ENCODE measurements at places on chromosomes 1 and 21.

- no peak for DNase-seq
Observed at GRCh38 chr1:114512595-114513280, 1.7 kb upstream of the TRIM33 start.

DNA sequence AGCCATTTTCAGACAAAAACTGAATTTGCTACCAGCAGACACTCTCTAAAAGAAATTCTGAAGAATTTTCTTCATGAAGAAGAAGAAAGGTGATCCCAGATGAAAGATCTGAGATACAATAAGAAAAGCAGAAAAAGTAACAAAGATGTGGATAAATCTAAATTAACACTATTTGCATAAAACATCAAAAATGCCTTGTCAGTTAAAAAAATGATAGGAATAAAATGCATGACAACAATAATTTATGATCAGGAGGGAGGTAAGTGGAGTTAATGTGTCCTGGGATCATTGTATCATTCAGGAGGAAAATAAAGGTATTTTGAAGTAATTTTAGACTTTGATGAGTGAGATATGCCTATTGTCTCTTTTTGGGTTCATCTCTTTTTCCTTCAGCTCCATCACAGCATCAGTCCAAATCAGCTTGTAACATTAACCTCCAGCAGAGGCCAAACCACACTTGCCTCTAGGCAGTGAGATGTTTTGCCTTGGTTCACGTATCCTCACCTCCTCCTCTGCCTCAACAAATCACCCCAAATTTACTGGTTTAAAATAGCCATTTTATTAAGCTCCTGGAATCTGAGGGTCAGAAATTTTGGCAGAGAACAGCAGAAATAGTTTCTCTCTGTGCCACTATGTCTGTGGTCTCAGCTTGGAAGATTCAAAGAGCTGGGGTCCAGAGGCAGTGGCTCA lies 76.9 kb upstream of the HIVEP3 start:
- DNase-seq, result no peak

DNA sequence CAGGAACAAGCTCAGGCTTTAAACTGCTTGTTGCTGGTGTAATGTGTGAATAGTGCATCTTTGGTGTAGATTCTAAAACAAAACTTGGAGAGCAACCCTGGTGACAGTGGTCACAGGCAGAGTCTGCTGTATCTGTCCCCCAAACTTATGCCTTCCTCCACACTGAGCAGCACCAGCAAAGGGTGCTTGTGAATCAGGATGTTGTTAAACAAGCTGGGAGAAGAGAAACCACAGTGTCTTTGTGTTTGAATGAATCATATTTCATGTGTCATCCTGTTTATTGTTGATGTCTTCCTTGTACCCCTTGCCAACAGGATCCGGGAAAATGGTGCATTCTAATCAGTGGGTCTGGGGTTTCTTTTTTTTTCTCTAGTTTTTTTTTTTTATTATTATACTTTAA lies 91.9 kb upstream of the COG2 start:
- no peak for DNase-seq

DNA sequence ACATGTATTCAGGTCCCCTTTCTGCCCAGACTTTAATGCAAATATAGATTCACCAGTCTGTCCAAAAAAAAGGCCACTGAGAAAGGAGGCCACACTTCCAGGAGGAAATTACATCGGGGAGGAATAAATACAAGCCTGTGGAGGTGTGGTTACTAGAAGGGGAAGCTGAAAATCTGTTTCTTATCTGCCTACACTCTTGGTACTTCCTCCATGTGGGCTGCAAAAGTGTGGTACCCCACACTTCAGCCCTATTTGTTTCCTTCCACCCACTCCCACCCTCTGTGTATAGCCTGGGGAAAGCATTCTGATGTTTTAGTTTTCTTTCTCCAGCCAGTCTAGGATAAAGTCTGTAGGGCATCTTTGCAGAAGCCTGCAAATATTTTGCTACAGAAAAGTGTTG lies 38.4 kb downstream of the UTP25 start:
- DNase-seq, result no peak
